Stimulated activated CD4-positive, alpha-beta T cell treated with anti-CD3 and anti-CD28 coated beads, Interleukin-12 subunit alpha, Interleukin-12 subunit beta, amount 100 ng/mL, for 24 hours (primary cell): ENCODE measurements at places on chromosomes 13 and 19.

DNA sequence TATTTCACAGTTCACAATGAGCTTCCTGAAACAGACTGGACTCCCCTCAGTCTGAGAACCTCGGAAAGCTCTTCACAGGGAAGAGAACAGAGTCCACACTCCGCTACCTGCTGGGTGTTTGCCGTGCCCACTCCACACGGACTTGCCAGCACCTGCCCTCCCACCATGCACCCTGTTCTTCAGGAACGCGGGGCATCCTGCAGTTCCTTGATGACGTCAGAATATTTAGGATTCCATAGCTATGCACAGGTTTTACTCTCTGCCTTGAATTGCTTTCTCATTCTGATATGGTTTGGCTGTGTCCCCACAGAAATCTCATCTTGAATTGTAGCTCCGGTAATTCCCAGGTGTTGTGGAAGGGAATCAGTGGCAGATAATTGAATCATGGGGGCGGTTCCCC, 74.4 kb upstream of the FARP1 start:
- DNase-seq = no peak

GRCh38 chr13:109593230-109593629, 193.2 kb downstream of the IRS2 start:
- no peak for DNase-seq

GRCh38 chr13:44132710-44133109, 240.9 kb upstream of the SERP2 start:
- no peak for DNase-seq

DNA sequence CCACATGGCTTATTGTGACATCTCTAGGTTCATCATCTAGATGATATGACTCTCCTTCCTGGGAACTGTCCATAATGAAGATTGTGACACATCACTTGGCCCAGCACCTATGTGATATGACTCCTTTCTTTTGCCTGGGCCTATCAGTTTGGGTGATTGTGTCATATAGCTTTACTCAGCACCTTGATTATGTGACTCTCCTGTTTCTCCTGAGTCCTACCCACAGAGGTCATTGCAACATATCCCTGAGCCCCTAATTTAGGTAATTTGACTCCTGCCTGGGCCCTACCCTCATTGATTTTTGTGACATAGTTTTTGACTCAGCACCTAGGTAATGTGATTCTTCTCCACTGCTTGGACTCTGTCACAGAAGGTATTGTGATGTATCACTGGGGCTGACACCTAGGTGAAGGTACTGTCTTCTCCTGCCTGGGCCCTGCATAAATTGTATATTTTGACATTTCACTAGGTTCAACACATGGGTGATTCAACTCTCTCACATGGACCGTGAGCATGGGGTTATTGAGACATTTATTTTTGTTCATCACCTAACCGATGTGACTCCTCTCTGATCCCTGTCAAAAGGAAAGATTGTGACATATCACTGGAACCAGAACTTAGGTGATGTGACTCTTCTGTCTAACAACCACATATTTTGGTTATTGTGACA, 26.2 kb upstream of the ZNF254 start:
- no peak for DNase-seq

- no peak for DNase-seq
Measured at GRCh38 chr19:7852851-7853769, 21.1 kb downstream of the PRR36 start.

GRCh38 chr19:44753932-44754749, 5.6 kb downstream of the BCL3 start:
- DNase-seq = peak; percentile 51

- no peak for DNase-seq
Measured at GRCh38 chr13:51738226-51738905, 65.6 kb downstream of the DHRS12 start.

GRCh38 chr13:99656844-99657381, 155.6 kb downstream of the TM9SF2 start:
- no peak for DNase-seq

DNA sequence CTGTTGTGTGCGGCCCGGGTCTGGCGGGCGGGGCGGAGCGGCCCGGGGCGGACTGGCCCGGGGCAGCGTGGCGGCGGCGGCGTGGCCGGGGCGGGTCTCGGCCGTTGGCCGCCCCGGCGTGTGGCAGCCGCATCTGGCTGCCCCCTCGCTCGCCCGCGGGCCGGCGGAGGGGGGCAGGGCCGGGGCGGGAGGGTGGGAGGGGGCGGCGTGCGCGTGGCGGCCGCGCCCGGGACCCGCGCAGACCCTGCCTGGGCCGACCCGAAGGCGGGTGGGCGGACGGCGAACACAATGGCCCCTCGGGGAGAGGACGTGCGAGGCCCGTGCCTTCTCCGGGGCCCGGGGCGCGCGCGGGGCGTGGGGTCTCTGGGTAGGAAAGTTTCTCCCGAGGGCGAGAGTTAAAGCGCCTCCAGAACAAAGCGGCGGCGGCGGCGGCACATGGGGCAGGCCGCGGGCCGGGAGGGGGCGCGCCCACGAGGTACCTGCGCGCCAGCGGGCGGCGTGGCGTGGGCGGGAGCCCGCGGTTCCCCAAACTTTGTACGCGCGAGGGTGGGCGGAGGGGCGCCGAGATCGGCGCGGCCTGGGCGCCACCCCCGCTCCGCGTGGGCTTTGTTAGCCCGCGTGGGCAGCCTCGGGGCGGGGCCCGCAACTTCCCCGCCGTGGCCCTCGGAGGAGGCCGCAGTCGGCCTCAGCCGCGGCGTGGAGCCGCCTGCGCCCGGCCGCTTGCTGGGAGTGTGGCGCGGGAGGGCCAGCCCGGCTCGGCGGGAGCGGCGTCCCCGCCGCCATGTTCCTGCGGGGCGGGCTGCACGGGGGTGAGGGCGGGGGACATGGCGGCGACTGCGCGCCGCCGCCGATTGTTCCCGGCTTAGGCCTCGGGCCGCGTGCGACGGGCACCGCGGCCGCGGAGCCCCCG, 764 bp downstream of the MIR17HG start:
- peak; percentile 61 for DNase-seq

- no peak for DNase-seq
Measured at GRCh38 chr19:41694831-41695635, 7.0 kb upstream of the CEACAM7 start.

- DNase-seq = no peak
Measured at GRCh38 chr13:30647420-30647819, 29.7 kb downstream of the USPL1 start.

DNA sequence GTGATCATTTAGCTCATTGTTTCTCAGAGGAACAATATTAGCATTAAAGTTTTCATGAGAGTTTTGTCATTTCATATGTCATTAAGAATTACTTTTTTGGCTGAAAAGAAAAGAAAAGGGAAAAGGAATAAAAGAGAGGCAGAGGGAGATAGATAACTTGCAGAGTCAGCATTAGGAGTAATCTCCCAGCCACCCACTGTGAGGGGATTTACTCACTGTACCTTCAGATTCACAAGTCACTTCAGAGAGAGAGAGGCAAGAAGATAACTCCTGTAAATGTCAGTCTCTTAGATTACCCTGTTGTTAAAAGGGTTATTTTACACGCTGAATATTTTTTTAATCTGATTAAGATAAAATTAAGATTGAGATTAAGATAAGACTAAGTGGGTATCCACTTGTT, 125.2 kb downstream of the POU4F1 start:
- no peak for DNase-seq

- no peak for DNase-seq
Measured at GRCh38 chr13:76222511-76222910, 586.4 kb downstream of the LMO7 start.

DNA sequence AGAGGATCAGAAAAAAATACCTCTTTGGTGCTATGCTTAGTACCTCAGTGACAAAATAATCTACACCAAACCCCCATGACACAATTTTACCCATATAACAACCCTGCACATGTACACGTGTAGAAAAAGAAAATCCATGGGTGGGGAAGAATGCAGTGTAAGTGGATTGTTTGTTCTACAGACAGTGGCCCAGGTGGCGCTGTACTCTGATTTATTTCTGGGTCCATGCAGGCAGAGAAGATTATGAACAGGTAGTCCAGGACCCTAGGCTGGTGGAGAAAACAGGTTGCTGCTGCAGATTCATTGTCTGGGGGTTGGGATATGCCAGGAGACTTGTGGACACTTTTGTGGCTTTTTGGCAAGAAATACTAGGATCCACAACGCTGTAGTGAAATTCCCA, 9.1 kb downstream of the ZNF100 start:
- no peak for DNase-seq

GRCh38 chr19:54875506-54875905, 1.5 kb downstream of the FCAR start:
- no peak for DNase-seq

GRCh38 chr13:99854366-99854765, 117.2 kb downstream of the ZIC5 start:
- DNase-seq = no peak

- DNase-seq = peak; percentile 21
Measured at GRCh38 chr19:45901432-45901911, 941 bp downstream of the MYPOP start.

DNA sequence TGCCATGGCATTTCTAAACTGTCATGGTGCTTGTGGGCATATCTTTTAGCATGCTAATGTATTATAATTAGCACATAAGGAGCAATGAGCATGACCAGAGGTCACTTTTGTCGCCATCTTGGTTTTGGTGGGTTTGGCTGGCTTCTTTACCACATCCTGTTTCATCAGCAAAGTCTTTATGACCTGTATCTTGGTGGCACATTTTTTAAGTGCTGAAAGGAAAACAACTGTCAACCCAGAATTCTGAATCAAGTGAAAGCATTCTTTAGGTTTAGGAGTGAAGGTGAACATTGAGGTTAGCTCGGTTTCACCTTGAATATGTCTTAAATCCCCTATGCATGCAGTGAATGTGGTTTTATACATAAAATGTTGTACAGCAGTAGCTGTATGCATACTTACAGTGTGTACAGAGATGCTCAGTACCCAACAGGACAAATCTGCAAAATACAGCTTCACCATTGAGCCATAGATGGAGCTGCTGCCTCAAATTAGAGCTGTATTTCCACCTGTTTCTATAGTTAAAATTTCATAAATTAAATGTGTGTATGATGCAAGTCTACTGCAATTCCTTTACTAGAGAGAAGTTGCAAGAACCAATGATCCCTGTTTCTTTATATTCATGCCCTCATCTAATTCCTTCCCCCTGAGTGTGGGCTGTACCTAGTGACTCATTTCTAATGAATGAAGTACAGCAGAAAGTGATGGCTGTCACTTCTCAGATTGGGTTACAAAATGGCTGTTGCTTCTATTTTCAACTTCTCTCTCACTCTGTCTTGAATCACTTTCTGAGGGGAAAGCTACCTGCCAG, 25.2 kb upstream of the IGSF23 start:
- DNase-seq = no peak

DNA sequence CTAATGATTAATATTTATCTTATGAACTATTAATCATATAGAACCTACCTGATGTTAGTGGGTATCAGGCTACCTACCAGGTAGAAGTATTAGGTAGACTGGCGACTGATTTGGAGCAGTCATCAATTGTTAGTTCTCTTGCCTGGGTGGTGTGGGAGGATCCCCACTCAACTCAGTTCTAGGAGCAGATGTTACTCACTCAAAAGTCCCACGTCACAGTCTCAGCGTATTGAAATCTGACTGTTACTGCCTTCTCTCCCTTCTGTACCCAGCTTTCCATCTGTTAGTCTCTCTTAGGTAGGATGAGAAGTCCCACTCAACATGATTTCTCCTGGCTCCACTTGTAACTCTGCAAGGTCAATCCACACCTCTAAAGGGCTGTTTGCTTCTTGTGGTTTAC, 102.7 kb downstream of the OLFM4 start:
- no peak for DNase-seq

DNA sequence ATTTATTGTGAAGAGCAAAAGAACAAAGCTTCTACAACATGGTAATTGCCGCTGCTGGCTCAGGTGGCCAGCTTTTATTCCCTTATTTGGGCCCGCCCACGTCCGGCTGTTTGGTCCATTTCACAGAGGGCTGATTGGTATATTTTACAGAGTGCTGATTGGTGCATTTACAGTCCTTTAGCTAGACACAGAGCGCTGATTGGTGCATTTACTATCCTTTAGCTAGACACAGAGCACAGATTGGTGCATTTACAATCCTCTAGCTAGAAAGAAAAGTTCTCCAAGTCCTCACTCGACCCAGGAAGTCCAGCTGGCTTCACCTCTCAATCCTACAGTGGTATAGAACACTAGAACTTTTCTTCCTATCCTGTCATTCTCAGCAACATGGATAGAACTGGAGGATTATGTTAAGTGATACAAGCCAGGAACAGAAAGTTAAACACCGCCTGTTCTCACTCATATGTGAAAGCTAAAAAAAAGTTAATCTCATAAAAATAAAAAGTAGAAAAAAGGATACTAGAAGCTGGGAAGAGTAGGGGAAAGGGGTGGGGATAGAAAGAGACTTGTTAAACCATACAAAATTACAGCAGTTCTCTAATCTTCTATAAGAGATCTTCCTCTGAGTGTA, 33.6 kb upstream of the FARP1 start:
- no peak for DNase-seq

GRCh38 chr19:3503036-3503572, 2.6 kb upstream of the DOHH start:
- DNase-seq = no peak

GRCh38 chr13:27367570-27367969, 56.8 kb upstream of the GTF3A start:
- no peak for DNase-seq

DNA sequence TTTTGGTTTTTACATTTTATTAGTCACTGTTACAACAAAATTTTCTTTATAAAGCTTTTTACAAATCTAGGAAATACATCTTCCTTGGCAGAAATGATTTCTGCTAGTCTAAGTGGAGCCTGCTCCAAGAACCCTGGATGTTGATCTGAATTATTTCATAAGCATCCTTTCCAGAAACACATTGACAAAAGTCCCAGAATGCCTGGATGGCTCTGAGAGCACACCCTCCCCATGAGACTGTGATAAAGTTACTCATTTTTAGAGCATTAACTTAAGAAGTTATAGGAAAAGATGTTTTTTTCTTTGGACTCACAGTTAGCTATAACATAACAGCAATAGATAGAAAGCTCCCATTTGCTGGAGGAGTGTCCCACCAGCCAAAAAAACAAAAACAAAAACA, 559.6 kb upstream of the SPRY2 start:
- DNase-seq = no peak

DNA sequence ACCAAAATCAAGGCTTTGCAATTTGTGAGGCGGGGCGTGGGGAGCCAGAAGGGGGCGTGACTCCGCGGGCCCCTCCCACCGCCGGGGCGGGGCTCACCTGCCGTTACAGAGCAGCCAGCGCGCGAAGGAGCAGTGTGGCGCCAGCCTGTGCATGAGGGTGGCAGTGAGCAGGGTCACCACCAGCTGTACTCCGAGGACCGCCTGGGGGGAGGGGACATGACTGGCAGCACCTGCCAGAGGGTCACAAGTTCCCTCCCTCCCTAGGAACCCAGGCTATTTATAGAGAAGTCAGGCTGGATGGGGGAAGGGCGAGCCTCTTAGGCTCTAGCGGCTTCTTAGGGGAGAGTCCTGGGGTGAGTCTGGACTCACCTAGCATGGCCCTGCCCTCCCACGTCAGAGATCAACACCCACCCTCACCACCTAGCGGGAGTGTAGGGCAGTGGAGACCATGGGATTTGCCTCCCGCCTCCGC, 3.6 kb downstream of the TMEM161A start:
- peak; percentile 22 for DNase-seq

GRCh38 chr19:4577020-4577782, 17.7 kb upstream of the SEMA6B start:
- no peak for DNase-seq

- DNase-seq = no peak
Measured at GRCh38 chr19:31114585-31114984, 234.7 kb downstream of the TSHZ3 start.
